ENCODE measurements at places on chromosomes 6 and 20. TPM values are rescaled to one million over a fixed set of nuclear protein-coding genes. Genes with fewer than 3 reads are reported as not detected.
A peak's percentile ranks its signal among the peaks of the same experiment; 100 is the strongest.

DNA sequence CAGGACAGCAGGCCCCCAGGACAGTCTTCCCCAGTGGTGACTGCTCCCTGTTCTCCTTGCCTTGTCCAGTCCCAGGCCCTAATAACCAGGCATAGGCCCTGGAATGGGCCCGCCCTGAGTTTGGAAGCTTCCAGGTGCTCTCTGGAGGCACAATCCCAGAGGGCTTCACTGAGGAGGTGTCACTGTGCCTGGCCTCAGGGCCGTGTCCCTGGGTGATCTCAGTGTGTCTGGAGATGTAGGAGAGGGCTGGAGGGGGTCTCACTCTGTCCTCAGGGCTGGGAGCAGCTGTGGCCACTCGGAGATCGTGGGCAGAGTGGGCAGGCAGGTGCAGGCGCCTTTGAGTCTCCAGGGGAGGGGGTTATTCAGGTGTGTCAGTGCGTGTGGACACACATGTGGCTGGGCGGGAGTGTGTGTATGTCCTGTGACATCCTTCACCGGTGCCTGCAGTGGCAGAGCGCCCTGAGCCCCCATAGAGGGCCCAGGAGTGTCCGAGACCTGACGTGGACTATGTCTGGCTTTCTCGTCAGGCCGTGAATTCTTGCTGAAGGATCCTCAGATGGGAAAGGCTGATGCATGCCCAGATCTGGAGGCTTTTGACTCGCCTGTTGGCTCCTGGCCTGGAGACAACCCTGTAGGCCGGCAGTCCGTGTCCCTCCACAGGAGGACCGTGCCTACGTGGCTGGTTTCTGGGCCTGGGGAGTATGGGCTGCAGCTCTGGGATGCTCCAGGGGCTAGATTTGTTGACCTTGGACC, 5.5 kb upstream of the NPBWR2 start:
- H3K4me1 ChIP-seq, result no peaks in the 10 kb centered on the region
- peak; percentile 38 for DNase-seq
- no peak overlapping the region for H3K27ac ChIP-seq
- no peaks in the 10 kb centered on the region for H3K36me3 ChIP-seq
- no peaks in the 10 kb centered on the region for H3K27me3 ChIP-seq
- no peak overlapping the region for H3K4me3 ChIP-seq

DNA sequence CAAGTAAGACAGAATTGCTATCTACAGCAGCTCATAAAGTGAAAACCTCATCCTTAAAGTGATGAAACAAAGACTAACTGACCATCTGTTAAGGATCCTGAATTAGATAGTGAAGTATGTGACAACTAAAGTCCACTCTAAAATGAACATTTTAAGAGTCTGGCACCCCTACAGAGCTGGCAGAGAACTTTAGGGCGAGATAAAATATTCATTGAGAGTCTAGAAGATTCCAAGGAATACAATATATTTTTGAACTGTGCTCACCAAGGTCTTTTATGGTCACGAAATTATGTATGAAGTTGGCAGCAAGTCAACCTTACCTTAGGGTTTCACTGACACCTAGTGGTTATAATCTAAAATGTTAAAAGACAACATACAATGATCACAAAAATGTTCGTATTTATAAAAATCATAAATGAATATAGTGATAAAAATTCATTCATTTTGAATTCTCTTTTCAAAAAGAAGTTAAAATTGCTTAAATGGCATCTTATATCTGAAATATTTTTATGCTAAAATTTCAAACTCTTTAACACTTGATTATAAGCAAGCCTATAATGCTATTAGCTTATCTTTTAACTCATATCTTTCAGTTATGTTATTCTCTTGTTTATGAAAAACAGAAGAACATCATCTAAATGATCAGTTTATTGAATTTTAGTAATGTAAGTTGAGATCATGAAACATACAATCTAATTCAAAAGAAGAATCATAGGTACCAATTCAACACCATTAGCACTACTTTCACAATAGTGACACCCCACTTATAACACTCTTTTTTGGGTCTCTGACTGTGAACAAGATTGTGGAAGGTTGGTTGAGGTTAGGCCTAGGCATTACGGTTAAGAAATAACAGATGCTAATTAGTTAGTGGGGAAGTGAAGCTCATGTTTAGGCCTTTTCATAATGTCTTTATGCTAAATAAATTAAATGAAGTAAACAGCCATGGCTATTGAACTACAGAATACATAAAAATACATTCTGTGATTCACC, 27.5 kb downstream of the RSPH3 start:
- no peak for DNase-seq
- no peak overlapping the region for H3K27ac ChIP-seq
- H3K4me3 ChIP-seq, result no peak overlapping the region
- H3K36me3 ChIP-seq, result no peaks in the 10 kb centered on the region

DNA sequence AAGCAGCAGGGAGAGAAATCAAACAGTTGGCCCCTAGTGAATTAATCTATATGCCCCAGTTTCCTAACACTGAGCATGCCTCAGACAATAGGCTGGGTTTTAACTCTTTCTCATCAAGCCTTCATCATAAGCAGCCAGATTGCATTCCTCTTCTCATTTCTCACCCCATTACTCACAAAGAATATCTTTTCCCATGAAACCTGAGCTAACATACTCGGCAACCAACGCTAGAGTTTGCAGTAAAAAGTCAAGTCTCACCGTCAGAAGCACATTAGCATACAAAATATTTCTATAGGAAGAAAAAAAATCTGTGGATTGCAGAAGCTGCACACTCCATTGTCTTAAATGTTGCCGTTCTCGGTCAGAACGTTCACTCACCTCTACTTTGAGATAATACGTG, 429.9 kb upstream of the ARID1B start:
- no peak for DNase-seq
- H3K4me3 ChIP-seq, result no peak overlapping the region
- H3K27ac ChIP-seq, result no peak overlapping the region
- no peaks in the 10 kb centered on the region for H3K4me1 ChIP-seq

The EBF4 gene
- 12.9 TPM for total RNA-seq

The TRIM39 gene
- total RNA-seq, result 17.1 TPM

Data from endodermal cell (in vitro differentiated cells).